D341Med (cell line): ENCODE measurements at places on chromosomes 3 and 15.

- DNase-seq: no peak
Observed at GRCh38 chr3:172511783-172512762, 11.2 kb downstream of the TNFSF10 start.

DNA sequence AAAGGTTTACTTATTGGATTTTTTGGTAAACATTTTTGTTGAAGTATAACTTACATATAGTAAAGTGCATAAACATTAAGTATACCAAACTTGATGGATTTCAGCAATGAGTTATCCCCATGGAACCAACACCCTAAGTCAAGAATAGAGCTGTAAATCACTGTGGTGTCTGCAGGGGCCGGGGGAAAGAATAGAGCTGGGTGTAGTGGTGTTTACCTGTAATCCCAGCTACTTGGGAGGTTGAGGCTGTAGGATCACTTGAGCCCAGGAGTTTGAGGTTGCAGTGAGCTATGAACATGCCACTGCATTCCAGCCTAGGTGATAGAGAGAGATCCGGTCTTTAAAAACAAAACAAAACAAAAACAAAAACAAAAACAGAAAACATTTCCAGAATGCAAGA lies 13.3 kb upstream of the FEM1B start:
- DNase-seq: no peak

GRCh38 chr3:41698898-41699297 lies 263.0 kb downstream of the ULK4 start:
- DNase-seq: no peak

GRCh38 chr3:62538691-62539356 lies 165.5 kb upstream of the FEZF2 start:
- no peak for DNase-seq

DNA sequence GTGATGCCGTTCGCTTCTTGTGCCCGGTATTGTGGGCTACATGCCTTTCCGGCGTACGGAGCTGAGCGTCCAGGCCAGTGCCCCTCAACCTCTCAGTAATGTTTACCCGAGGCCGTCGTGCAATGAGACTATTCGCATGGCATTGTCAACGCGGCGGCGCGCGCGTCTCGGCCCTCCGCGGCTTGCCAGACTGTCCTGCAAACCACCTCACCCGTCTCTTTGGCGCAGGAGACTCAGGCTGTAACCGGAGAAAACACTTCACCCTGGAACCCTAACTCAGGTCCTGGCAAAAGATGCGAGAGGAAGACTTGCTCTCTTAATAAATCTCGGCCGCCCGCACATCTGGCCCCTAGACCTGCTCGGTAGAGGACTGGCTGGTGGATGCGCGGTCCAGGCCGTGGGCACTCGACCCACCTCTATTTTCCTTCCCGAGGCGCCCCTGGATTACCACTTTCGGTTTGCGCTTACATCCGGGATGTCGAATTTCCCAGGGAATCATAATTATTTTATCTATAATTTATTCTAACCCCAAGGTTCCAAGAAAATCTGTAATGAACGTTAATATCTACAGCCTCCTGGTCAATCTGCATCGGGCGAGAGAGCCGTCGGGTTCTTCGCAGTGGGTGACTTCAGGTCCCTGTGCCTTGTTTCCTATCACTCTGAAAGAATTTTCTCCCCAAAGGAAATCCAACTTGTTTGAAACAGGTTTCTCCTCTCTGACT lies 71.8 kb upstream of the POLG start:
- no peak for DNase-seq

GRCh38 chr3:186097663-186098451 lies 11.0 kb downstream of the ETV5 start:
- DNase-seq: peak; percentile 76

DNA sequence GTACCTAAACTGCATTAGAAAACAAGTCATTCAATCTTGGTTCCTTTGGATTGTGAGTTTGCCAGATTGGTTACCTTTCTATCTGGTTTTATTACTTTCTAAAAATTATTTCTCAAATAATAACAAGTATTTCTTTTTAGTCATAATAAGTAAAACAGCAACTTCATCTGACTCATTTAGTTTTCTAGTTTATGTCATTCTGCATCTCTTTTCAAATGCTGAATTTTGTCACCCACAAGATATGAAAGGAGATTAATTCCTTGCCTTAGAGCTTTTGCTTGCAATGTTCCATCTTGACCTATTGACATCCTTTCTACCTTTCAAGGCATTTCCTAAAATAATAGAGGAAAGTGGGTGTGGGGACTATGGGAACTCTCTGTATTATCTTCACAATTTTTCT lies 253.6 kb upstream of the PEX5L start:
- no peak for DNase-seq

DNA sequence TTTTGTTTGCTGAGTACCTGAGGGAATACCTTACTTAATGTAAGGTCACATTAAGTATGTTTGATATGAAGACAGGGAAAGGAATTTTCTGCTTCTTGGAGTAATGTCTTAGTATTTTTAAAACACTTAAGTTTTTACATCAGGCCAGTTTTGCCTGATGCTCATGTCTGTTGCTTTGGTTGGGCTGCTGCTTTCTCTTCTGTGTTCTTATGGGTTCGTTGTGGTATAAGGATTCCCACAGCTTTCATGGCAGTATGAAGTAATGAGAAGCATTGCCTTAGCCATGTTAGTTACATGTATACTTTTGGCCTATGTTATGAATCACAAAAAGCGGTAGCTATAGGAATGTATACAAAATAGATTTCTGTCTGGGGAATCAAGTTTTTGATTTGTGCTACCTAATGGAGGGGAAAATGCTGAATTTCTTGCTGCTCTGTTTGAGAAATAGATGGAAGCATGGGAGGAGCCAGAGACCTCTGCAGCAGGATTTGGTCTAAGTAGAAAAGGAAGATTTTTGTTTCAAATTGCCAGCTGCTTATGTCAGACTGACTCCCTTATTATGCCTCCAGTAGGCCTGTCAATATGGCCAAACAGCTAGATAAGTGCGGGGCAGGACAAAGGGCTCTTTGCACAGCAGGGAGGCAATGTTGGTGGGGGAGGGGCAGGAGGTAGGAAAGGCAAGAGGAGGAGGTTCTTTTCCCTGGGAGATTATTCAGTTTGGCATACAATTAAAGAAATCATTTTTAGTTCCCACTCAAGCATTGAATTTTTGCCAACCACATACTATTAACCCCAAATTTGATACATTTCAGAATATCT lies 5.2 kb downstream of the SETD5 start:
- peak; percentile 48 for DNase-seq
